ENCODE measurements at places on chromosomes 1 and 21.

DNA sequence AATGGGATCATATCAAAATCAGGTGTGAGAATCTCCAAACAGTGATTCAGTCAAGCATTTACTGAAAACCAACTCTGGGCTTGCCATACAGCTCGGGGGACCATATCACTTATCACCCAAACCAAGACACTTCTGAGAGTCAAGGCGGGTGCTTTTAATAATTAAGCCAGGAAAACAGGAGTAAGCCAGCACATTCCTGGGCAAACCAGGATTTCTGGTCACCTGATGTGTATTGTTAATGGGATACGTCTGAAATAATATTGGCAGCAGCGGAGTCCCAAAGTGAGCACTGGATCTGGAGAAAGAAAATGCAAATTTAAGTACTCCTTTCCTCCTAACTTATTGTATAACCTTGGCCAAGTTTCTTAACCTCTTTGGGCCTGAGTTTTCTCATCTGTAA, 17.6 kb downstream of the OSCP1 start:
- DNase-seq, result no peak

DNA sequence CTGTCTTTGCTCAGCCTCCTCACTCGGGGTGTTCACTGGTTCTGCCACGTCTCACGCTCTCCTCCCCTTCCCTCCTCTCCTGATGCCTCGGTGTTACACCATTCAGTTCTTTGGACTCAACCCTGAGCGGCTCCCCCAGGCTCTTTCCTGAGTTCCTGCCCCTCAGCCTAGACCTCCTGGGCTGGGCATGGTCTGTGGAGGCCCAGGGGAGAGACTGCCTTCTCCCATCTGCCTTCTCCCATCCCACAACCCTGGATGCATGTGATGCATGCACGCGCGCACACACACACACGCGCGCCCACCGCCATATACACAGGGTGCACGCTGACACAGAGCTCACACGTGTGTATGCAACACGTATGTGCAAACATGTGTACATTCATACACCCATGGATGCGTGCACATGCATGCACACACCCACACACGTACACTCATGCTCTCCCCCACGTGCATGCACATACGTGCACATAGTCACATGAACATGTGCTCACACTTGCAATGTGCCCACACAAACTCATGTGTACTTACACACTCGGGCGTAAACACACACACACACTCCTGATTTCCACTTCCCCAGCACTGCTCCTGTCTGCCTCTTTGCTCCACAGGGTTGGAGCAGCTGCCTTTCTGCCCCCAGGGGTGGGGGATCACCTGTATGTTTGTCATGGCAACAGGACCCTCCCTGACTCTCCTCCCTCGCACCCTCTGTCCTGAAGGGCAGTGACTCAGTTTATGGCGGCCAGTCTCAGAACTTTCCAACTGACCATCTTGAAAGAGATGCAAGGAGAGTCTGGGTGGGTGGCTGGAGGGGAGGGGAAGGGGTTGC, 59.0 kb downstream of the HUNK start:
- DNase-seq, result no peak

GRCh38 chr1:33473900-33474299, 1.5 kb downstream of the ZSCAN20 start:
- DNase-seq, result no peak

GRCh38 chr1:147786536-147786935, 26.1 kb upstream of the GJA5 start:
- DNase-seq, result no peak

GRCh38 chr1:28518000-28518744, 12.3 kb downstream of the RCC1 start:
- DNase-seq, result peak; percentile 87

DNA sequence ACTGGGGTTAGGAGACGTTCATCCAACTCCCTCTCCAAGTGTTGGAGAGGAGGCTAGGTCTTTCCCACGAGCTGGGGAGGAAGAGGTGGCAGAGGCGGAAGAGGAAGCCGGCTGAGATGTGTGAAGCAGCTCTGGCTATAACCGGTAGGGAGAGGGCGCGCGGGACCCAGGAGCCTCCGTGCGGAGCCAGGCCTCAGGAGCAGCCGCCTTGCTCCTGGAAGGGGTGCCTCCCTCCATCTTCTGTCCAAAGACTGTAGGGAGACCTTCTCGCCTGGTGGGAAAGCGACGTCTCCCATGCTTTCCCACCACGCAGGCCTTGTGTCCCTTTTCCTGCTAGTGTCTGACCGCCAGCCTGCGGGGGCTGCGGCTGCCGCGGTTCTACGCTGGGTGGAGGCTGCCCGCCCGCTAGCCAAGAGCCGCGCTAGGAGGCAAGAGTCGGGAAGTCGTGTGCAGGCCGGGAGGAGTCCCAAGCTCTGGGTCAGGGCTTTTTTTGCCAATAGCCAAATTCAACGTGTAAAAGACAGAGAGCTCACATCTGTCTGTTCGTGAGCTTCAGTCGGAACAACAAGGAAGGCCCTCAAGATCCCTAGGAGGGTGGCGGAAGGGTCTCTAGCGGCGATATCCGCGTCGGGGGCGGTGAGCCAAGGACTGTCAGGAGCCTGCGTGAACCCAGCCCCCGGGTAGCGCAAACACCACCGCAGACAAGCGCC, 8.4 kb upstream of the NBPF11 start:
- no peak for DNase-seq

- peak; percentile 81 for DNase-seq
These were observed 98.4 kb downstream of the EBNA1BP2 start for GRCh38 chr1:43073490-43074230.

- DNase-seq, result no peak
These were observed 32.8 kb downstream of the SNAP47 start for GRCh38 chr1:227768125-227768439.

DNA sequence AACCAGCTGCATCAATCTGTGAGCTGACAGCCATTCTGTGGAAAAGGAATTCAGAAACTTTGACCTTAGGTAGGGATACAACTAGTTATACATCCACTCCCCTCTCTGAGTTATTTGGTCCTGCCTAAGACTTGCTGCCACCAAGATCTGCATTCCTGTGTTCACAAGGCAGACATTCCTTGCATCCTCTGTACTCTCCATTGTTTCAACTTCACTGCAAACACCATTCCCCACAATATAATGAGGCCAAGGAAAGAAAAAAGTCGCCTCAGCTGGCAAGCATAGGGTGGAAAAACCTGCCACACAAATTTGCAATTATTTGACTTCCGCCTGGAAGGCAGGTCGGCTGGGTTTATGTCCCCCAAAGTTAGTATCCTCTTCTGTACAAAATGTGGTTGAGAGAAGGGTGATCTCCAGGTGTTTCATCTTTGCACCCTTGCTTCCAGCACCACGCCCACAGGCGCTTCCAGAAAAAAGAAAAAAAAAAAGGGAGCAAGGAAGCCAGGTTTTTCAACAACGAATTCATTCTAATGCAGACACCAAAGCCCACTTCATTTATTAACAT, 676 bp upstream of the CTTNBP2NL start:
- no peak for DNase-seq

- no peak for DNase-seq
These were observed 22.7 kb upstream of the CCSAP start for GRCh38 chr1:229365569-229365968.

DNA sequence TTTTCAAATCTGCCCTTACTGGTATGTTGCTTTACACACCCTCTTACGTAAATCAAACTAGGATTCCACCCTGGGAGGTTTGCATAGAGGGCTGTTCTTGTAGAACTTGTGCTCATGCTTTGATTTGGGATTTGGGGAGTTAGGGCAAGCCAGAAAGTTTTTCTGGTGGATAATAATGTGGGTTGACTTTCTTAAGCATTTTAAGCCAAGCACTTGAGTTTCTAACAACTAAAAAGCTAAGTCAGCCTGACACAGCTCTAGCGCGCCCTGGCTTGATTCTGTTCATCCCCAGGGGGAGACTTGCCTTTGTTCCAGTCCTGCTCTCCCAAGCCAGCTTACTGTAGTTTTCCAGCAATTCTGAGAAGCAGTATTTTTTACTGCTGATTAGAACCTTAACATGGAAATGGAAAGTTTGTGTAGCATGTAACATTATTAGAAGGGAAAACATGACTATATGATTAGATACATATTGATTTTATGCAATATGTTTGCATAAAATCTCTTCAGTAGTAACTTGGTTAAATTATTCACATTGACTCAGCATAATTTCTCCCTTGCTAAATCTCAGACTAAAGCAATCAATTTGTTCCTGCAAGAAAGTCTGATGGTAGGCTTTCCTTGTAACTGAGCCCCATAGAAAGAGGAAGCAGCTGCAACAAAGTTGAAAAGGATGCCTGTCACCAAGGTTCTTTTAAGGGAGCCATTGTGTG, 11.0 kb upstream of the PGD start:
- DNase-seq, result no peak

GRCh38 chr1:227945891-227946623, 1.7 kb downstream of the WNT9A start:
- peak; percentile 85 for DNase-seq

DNA sequence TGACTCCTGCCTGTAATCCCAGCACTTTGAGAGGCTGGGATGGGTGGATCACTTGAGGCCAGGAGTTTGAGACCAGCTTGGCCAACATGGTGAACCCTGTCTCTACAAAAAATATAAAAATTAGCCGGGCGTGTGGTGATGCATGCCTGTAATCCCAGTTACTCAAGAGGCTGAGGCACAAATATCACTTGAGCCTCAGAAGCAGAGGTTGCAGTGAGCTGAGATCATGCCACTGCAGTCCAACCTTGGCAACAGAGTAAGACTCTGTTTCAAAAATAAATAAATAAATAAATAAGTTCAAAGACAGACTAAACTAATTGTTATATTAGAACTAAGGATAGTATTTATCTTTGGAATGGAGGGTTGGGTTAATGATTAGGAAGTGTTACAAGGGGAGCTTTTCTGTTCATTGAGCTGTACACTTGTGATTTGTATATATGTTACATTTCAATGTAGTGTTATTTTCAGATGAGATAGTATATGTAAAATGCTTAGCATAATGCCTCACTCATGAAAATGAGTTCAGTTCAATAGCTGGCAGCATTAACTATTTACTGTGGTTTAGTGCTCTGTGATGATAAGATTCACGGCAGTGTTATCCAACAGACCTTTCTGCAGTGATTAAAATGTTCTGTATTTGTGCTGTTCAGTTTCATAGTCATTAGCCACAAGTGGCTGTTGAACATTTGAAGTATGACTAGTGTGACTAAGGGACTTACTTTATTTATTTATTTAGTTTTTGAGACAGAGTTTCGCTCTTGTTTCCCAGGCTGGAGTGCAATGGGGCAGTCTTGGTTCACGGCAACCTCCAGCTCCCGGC, 47.7 kb downstream of the OSBPL9 start:
- no peak for DNase-seq

- DNase-seq, result no peak
These were observed 74.8 kb upstream of the PDE4B start for GRCh38 chr1:65717815-65718454.

DNA sequence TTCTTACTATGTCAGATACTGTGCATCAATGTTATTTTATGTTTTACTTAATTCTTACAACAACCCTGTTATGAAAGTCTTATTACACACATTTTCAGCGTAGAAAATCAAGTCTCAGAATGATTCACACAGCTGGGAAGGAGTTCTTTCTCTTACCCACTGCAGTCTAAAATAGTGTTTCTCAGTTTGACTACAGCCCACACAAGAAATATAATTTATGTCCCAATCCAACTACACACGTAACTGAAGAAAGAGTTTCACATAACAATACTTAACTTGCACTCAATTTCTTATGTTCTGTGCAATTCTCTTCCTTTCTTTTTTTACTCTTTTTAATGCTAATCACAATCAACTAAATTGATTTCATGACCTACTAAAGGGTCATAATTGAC, 252.8 kb upstream of the ADGRL2 start:
- DNase-seq, result no peak

DNA sequence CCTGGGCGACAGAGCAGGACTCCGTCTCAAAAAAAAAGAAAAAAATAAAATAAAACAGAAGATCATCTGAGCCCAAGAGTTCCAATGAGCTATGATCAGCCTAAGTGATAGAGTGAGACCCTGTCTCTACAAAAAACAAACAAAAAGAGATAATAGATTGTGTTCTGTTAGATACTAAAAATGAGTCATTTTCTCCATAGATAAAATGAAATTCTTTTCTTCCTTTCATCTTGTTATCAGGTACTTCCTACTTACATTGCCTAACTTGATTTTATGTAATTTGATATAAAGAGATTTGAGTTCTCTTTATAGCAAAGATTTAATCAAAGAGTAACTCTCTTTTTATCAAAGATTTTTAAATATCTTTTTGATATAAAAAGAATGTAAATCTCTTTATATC, 19.3 kb upstream of the PTGS2 start:
- no peak for DNase-seq

DNA sequence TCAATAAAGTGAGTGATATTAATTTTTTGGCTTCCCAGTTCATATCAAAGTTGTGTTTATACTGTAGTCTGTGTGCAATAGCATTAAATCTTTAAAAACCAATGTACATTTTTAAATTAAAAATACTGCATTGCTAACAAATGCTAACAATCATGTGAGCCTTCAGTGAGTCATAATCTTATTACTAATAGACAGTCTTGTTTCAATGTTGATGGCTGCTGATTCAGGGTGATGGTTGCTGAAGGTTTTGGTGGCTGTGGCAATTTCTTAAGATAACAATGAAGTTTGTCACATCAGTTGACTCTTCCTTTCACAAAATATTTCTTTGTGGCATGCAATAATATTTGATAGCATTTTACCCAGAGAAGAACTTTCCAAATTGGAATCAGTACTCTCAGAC, 109.0 kb downstream of the ZMYM4 start:
- DNase-seq, result no peak

GRCh38 chr1:35564037-35564883, 6.7 kb downstream of the NCDN start:
- peak; percentile 64 for DNase-seq

DNA sequence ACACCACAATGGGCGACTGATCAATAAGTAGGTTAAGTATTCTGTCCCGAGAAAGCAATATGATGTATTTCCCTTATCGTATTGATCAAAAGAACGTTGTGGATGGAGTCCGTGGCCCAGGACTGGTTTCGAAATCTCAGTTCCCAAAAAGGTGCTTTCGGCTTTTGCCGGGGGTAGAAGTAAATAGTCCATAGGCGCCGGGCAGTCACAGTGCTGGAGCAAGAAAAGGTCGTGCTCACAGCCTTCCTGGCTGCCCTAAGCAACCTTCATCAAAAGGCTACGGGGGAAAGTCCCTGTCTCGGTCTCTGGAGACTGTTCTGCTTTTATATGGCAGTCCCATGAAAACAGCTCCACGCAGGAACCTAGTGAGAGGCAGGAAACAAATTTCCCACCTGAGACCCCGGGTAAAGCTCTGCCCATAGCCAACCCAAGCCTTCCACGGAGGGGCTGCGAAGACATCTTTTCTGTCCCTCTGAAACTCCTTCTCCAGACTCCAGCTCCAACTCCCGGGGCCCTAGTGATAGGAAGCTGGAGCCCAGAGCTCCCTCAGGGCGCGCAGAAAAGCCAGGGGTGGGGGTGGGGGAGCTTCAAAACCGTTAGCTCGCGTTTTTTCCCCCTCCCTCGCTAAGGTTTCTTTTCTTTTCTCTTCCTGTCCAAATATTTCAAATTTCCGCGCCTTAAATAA, 7.0 kb downstream of the CDKN2C start:
- DNase-seq, result no peak

- DNase-seq, result no peak
These were observed 94.5 kb downstream of the SYT2 start for GRCh38 chr1:202615501-202616354.
